ENCODE measurements at places on chromosomes 6 and 20. TPM values are rescaled to one million over a fixed set of nuclear protein-coding genes. Genes with fewer than 3 reads are reported as not detected.

Gene FAM83B
- total RNA-seq = 5.7 TPM

Gene ATAT1
- 19.6 TPM for total RNA-seq

Gene HRH3
- total RNA-seq = 1.8 TPM

Gene WFDC12
- total RNA-seq = not detected

All from H9 (cell line).